KBM-7 (cell line): ENCODE measurements at places on chromosomes 7 and 10.

DNA sequence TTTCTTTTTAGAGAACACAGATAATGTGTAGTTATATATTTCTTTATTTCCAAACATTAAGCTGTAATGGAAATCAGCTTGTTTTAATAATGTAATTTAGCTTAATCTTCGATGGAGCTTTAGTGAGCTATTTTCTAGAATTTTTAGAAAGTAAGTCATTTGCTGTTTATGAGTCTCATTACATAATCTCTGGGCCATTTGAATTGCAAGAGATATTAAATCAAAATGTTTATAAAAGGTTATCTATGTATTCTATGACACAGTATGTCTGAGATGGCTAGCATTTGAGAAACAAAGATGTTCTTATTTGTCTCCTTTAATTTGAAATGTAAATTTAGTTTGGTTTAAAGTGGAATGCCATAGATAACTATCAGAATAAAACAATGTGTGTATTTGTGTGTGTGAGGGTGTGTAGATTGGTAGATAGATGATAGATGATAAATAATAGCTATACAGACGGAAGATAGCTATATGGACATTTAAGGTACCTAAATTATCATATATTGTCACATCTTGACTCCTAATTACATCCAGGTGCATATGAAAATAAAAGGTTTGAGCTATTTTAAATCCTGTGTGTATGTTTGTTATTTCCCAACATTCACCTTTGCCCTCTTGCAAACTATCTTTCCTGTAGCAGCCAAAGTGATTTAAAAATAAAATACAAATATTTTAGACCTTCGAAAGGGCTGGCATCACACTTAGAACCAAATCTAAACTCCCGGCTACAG is 478.0 kb upstream of the KLF6 start:
- DNase-seq, result no peak

DNA sequence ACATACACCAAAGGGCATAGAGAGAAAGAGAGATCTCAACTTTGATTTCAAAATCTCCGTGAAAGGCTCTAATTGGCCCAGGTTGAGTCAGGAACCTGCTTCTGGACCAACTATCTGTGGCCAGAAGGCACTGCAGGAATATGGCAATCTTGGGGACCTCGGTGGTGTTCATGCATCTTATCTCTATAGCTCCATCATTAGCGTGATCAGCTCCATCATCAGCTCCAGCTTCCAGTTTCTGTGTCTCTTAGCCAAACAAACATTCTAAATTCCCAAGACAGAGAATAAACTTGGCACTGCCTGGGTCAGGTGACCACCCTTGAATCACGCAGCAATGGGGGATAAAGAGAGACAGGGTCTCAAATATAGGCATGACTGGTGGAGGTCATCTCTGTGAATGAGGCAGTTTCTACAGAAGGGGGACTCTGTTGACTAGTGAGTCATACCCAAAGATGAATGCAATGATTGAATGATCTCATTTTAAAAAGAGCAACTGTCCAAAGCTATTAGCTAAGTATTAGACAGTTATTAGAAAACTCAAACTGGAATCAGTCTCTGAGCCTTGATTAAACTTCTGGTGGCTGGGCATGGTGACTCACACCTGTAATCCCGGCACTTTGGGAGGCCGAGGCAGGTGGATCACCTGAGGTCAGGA is 5.4 kb upstream of the NRF1 start:
- no peak for DNase-seq

DNA sequence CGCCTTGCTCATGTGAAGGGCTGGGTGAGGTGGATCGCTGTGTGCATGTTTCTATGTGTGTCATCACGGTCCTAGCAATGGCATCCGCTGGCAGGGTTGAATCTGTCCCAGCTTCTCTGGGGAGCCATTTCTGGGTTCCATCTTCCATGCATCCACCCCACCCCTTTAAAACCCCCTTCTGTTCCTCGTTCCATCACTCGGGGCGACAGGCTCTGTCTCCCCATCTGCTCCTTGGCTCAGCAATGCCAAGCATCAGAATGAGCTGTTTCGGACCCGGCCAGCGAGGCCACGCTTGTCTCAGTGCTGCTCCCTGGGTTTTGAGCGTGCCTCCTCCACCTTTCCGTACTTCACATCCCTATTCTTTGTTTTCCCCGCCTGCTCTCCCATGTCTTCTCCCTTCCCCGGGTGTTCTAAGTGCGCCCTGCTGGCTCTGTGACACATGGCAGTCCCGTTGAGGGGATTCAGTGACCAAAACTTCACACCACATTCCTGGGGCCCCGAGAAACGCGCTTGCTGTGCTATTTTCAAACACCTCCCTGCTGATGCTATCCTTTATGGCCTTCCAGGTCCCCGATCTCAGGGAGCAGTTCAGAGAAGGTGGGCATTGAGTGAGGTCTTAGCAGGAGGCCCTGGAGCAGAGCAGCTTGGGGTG is 554.1 kb upstream of the FOXK1 start:
- DNase-seq, result no peak

GRCh38 chr10:63265222-63265617 is 132.1 kb downstream of the NRBF2 start:
- DNase-seq, result peak; percentile 70

DNA sequence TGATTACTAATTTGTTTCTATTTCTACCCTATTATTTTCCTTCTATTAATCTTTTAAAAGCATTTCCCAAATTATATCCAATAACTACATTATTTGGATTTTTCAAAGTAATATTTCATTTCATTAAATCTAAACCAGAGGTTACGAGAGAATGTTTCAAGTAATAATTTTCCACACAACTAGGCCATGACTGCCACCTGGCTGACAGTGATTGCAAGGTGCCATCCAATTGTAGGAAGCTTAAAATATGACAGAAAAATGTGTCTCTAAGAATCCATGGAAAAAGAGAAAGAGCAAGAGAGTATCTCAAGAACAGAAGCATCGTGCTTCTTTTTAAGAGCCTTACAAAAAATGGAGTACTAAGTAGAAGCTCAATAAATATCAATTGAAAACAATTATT is 48.7 kb downstream of the TPK1 start:
- DNase-seq, result no peak

GRCh38 chr10:5944389-5945189 is 32.8 kb downstream of the IL15RA start:
- no peak for DNase-seq

DNA sequence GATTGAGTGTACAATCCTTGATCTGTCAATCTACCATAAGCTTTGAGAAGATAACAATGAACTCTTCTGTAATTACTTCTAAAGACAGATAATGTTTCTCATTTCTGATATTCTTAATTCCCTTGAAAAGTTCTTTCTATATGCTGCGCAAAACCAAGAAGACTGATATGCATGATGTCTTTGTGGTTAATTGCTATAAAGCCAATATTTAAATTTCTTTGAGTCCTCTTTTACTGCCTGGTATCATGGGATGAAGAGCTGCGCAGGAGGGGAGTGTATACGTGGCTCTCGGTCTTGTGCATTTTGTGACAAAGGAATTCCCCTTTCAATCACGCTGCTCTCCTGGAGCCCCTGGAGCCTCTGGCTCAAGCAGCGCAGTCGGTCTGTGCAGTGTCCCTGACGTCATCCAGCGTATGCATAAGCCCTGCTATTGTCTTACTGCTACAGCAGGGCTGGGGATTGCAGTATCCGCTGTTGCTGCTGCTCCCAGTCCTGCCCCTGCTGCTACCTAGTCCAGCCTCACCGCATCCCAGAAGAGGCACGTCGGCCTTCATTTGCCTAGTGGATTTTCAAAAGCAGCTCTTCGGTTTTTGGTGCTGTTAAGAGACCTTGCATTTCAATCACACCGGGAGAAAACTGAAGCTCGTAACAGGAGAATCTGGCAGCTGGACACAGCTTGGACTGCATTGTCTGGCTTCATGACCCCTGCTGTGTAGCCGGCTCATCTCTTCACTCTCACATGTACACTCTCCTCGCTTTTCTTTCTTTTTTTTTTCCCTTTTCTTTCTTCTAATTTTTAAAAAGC is 66.7 kb downstream of the ST7 start:
- DNase-seq, result no peak

DNA sequence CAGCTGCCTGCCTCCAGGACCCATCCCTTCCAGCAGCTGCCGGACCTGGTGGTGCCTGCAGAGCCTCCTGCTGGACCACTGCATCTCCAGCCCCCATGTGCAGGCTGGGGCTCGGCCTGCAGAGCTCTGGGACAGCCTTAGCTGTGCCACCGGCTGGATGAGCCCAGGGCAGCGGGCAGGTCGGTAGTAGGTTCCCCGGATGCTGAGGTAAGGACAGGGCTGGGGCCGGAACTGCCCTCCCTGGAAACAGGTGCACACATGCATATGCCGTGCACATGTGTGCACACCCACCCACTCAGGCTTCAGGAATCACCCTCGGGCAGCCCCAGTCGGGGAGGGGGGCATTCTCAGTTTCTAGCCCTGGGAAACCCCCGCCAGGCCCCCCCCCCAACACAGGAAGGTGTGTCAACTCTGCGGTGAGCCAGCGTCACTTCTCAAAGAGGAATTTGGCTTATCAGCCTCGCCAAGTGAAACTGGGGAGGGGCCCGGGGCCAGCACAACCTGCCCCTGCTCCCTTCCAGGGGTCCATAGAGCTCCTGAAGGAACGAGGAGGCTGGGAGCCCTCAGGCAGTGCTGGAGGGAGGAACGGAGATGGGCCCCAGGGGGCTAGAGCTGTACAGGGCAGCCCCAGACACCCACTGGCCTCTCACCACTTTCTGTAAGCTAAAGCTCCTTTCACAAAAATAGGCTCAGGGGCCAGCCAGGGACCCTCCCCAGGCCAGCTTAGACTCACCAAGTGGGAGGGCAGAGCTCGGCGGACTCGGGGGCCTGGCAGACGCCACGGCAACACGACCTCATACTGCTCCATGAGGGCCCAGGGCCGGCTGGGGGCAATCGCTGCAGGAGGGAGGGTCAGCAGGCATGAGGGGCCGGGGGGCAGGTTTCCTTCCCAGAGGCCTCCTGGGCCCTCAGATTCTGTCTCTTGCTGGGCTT is 1.7 kb downstream of the ADAM8 start:
- peak; percentile 73 for DNase-seq

GRCh38 chr7:22694597-22695207 is 32.3 kb upstream of the IL6 start:
- DNase-seq, result no peak

DNA sequence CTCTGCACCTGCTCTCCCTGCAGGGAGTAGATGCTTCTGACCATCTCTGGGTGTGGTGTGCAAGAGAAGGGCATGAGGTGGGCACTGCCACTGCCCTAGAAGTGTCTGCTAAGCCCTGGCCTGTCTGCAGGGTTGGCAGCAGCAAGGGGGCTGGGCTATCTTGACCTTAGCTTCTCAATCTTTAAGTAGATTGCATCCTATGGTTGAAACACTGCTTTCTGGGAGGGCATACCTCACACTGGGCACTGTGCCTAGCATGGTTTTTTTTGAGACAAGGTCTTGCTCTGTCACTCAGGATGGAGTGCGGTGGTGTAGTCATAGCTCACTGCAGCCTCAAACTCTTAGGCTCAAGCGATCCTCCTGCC is 54.9 kb downstream of the CLIP2 start:
- DNase-seq, result no peak
